ENCODE measurements at places on chromosomes 4 and X.

- no peak for DNase-seq
Observed at GRCh38 chr4:185634066-185634652, 98.9 kb upstream of the PDLIM3 start.

- no peak for DNase-seq
Observed at GRCh38 chr4:108129196-108129595, 39.5 kb downstream of the LEF1 start.

DNA sequence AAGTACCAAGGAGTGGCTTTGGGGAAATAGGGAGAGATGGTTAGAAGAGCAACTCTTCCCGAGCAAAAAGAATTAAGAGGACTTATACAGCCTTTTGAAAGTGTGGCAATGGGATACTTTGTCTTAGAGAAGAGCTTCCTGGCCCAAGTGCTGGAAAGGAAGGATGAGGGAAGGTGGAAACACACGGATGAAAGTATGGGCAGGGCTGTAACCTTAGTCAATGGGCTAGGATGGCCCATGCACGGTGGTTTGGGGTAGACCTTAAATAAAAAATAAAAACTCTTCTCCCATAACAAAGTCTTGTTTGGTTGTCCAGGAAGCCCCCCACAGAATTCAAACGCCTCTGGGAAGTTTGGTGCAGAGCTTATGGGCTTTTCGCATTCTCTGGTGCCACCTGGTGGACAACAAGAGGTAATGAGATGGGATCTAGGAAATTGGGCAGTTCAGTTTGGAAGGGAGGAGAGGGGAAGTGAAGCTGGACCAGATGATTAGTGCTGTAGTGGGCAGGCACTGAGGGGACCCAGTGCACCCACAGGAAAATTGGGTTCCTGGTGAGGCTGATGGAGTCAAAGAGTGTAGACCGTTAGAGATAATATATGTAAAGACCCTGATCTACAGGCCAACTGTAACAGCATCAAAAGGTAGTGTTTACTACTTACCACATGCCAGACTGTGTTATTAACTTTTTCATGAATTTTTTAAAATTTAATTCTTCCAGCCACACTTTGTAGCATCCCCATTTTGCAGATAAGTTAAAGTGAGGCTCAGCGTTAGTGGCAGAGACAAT, 13.8 kb upstream of the ENOX2 start:
- peak; percentile 9 for DNase-seq

GRCh38 chrX:110242371-110242770, 75.5 kb downstream of the AMMECR1 start:
- no peak for DNase-seq

GRCh38 chrX:103330681-103331288, 746 bp downstream of the TCEAL7 start:
- DNase-seq, result no peak

- DNase-seq, result peak; percentile 34
Observed at GRCh38 chr4:78056265-78057129, 626 bp upstream of the FRAS1 start.

DNA sequence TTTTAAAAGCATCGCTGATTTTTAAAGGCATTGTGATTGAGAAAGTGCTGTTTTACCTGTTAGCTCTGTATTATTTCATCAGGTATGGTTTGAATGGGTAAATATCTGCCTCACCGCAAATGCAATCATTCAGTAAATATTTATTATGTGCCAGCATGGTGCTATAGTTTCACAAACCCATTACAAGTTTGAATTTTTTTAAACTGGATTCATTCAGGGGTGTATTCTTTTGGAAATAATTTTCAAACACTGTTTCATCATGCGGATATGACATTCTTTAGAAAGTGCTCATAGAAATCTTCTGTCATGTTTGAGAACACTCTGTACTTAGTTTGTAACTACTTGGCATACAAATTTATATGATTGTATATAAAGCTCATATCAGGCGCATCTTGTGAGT, 37.2 kb downstream of the LIMCH1 start:
- no peak for DNase-seq

DNA sequence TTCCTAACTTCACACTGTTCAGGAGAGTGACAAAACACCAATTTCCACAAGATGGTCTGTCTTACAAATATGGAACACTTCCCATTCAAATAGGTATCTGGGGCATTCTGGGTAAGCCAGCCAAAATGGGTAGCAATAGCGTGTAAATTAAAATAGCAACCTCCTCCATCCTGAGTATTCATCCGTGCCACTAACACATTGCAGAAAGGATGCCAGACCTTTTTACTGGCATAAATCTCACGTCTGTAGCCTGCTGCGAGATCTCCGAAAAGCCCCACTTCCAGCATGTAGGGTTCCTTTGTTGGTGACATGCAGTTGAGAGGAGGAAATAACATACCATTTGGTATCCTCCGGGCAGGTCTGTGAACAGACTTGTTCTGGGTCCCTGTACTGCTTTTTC, 52.7 kb upstream of the RAI2 start:
- DNase-seq, result no peak

DNA sequence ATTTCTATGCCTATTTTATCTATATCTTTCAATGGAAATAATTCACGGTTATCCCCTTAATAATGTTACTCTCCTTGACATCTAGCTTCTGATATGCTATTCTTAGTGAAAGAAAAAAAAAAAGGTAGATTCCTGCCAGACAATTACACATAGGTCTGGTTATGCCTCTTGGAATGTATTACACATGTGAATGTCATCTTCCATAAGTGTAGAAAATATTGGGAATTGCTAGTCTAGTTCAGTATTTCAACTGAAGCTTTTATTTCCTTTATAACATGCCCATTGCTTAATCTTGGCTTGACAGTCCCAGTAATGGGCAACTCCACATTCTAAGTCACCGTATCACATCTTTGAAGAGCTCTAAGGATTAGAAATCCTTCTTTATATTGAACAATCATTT, 25.4 kb upstream of the PPP1R2C start:
- no peak for DNase-seq

GRCh38 chr4:13349096-13349495, 135.0 kb downstream of the RAB28 start:
- DNase-seq, result no peak

DNA sequence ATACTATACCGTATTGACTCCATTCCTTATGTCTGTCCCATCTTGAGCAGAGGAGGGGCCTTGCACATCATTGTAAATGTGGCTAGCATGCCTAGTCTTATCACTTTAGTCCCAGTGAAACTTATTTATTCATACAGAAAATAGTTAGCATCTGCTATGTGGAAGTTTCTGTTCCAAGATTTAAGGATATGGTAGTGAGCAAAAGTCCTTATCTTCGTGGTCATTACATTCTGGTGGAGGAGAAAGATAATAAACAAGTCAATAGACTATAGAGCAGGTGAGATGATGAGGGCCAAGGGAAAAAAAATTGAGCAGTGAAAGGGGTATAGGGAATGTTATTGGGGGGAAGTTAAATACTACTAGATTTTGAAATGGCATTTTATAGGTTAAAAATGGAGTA, 63.4 kb upstream of the PRRG3 start:
- no peak for DNase-seq

DNA sequence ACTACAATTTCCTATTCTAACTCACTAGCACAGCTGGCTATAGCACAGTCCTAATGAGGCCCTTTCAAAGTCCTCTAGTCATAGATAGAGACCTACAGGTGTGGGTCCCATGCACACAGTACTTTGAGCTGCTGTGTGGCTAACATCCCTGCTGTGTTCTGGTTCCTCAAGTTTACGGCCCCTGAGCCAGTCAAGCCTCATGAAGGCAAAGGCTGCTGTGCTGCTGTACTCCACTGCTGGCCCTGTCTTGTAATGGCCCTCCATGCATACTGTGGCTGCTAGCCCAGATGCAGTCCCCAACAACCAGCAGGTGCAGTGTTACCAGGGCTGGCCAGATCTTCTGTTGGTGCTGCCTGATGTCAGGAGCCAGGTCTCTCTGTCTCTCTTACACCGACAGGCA, 23.4 kb upstream of the ENPEP start:
- DNase-seq, result no peak

DNA sequence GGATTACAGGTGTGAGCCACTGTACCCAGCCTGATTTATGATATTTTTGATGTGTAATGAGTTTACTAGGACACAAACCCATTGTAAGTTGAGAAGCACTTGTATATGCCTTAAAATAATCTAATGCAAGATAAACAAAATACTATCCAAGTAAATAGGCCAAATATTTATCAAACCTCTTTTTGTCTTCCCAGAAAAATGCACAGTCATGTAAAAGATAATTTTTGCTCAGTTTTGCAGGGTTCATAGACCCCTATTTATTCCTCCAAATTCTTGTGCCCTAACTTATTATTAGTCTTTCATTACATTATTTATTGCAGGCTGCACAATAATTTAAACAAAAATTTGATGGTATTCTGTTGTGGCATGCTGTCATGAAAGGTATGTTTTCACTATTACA, 1290.7 kb downstream of the STIM2 start:
- no peak for DNase-seq

DNA sequence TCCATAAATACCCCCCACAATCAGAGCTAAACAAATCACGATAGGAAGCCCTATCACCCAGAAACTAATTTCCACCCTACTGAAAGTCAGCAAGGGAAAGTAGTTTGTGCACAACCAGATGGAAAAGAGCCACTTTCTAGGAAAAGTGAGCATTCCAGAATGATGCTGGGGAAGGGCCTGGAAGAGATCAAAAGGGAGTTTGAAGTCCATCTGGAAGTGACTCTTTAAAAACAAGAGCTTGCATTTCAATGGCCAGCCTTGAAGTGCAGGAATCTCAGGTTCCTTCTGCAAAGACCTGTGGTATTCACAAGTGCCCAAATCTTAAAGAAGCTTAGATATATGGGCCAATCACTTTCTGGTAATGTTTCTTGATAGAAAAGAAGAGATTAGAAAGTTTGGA, 97.0 kb upstream of the LDB2 start:
- no peak for DNase-seq

GRCh38 chr4:178556796-178557195, 1114.6 kb upstream of the AGA start:
- DNase-seq, result no peak

GRCh38 chr4:104942990-104943743, 203.5 kb upstream of the TET2 start:
- no peak for DNase-seq

GRCh38 chrX:54921427-54922021, 900 bp downstream of the TRO start:
- DNase-seq, result peak; percentile 25

GRCh38 chrX:129641941-129642340, 12.8 kb downstream of the APLN start:
- no peak for DNase-seq

GRCh38 chrX:153672531-153673427, 834 bp downstream of the PNCK start:
- no peak for DNase-seq

Data from GM12891 (cell line).